ENCODE measurements at places on chromosomes 6 and 20.

DNA sequence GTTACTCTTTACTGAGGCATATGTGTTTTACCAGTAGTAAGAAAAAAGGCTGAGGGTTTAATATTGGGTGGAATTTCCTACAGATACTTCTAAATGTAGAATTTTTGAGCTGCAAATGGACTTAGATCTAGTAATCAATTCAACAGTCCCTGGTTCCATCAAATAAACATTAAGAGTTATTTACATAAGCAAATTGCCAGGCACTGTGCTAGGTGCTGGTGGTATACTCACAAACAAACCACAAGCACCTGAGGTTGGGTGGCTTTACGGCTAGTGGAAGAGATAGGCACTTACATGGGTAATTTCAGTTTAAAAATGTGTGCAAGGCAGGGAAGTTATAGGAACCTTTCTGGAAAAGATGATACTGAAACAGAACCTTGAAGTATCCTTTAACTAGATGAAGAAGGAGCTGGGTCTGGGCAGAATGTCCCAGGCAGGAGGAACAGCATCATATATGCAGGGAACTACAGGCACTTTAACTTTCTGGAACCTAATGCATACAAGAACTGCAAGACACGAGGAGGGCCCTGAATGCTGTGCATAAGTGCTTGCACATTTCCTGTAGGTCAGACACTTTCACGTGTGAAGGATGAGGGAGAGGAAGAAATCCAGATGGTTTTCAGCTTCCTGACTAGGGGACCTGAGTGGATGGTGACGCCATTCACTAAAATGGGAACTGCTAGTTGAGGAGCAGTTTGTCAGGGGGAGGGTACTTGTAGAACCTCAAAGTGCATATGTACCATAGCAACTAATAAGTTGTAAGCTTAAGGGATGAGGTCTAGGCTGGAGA lies 4.5 kb downstream of the CCN6 start:
- no peak for DNase-seq

DNA sequence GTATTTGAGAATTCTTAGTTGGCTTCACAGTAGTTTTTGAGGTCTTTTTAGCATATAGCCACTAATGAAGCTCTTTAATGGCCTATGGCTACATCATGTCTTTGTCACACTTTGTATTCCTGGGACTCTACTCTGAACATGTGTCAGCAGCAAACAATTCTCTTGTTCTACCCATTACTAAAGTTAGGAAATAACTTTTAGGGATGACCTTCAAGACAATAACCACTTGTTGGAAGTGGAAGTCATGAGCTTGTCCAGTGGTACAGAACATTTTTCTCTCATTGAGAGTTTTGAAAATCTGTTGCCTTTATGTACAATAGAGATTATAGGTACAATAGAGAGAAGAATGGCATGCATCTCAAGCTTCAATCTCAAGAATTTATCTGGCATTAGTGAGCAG lies 571.6 kb upstream of the JAG1 start:
- DNase-seq, result no peak

GRCh38 chr20:31543966-31544598 lies 29.8 kb downstream of the HM13 start:
- DNase-seq, result no peak

- no peak for DNase-seq
Measured at GRCh38 chr6:36928547-36928918, 26.0 kb upstream of the PI16 start.

DNA sequence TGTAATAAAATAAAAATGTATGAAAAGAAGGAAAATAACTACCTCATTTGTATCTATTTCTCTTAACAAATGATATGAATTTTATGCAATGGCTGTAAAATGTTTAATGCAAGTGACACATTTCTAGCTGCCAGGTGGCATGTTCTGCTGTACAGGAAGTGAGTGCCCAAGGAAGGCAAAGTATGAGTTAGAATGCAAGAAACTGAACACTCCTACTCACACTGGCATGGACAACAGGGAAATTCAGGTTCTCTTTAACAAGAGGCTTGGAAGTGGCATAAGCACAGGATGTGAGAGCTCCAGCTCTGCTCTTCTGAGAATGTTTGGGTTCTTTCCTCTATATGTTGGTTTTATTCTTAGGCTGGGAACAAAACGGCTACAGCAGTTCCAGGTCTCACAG lies 20.4 kb upstream of the LAMA4 start:
- DNase-seq, result no peak

- DNase-seq, result no peak
Measured at GRCh38 chr6:6516666-6517458, 71.7 kb upstream of the LY86 start.

DNA sequence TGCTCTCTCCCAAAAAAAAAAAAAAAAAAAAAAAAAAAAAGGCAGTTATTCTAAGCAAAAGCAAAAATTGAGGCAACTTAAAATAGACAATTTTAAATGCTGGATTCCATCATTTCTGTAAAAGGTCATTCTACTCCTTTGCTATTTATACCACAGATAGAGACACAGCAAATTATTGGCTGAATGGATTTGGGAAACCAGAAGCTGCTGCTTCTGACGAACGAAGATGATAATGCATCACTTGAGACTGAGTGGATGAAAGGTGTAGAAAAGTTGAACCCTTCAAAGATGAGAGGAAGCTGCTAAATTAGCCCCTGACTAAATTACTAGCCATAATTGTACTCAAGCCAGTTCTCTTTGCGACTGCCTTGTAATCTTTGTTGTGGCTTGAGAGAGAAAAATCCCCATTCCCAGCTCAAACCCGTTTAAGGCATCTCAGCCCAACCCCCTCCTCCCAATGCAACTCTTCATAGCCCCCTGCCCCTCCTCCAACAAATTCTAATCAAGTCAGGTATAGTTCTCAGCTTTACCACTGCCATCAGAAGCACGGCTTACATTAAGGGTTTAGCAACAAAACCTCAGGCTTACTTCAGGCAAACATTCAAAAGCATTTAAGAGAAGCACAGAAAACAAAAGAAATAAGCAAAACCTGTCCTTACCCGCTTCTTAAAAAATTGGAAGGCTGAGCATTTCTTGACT lies 1.0 kb downstream of the SGK1 start:
- no peak for DNase-seq

DNA sequence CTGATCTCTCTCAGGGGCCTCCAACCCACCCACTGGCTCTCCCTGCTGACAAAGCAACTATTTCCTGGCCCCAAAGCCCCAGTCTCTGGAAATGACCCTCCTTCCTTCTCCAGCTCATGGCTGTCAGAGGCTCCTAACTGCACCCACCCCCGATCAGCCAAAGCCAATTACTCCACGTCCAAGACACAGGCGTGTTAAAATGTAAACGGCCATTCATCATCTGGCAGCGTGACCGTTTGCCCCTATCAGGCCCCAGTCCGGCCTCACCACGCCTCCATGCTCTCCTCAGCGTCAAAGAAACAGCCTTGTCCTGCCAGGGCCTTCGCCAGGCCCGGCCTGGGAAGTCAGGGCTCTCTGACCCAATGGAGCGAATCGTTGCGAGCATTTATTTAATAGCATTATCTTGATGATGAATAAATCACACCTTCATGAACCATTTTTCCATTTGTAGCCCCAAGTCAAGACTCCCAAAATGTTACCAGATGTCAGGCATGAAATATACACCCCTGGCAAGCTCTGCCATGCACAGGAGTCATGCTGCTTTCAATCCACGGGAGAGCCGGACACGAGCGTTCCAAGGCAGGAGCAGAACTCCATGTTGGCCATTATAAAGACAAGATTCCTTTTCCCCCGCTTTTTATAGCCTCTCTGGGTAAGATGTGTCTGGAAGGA lies 17.7 kb downstream of the RIPOR3 start:
- DNase-seq, result no peak

DNA sequence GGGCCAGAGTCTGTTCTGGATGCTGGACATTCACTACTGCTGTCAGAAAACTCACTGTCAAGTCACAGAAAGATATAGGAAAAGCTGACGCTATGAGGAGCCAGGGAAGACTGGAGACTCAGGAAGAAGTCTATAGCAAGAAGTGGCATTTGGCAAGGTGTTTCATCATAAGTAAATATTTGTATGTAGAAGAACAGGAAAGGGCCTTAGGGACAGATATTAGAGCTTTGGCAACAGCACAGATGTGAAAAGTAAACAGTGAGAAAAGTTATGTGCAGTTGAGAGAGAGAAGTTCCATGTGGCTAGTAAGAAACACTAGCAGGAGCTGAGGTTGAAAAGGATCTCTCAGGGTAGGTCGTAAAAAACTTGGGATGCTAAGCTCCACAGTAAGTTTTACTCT lies 868.9 kb downstream of the PHF3 start:
- no peak for DNase-seq

GRCh38 chr20:23625236-23625964 lies 12.4 kb downstream of the CST3 start:
- DNase-seq, result no peak

GRCh38 chr6:19035461-19036195 lies 648.5 kb downstream of the RNF144B start:
- no peak for DNase-seq

- no peak for DNase-seq
Measured at GRCh38 chr6:131948692-131949619, 2.2 kb downstream of the CCN2 start.

- DNase-seq, result peak; percentile 82
Measured at GRCh38 chr6:150600301-150601017, 774 bp downstream of the PLEKHG1 start.

DNA sequence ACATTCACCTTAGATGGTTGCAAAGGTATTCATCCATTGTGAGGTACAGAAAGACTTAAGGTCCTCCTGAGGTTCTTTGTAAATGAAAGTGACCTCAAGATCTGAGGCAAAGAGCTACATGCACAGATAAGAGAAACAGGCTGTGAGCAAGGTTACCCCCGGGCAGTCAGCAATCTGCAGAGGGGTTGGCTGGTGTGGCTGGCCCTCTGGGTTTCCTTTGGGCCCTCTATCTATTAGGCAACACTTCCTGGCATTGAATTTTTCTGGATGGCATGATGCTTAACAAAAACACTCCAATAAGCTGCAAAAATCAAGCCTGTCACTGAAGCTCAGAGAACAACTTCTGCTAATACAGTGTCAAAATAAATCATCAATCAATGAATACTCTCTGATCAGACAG lies 48.9 kb upstream of the RALGAPA2 start:
- no peak for DNase-seq

GRCh38 chr6:19440531-19440930 lies 396.6 kb upstream of the ID4 start:
- DNase-seq, result no peak

GRCh38 chr6:168217880-168218537 lies 101.6 kb downstream of the DACT2 start:
- no peak for DNase-seq

- no peak for DNase-seq
Measured at GRCh38 chr20:2918096-2919049, 45.1 kb downstream of the PTPRA start.

DNA sequence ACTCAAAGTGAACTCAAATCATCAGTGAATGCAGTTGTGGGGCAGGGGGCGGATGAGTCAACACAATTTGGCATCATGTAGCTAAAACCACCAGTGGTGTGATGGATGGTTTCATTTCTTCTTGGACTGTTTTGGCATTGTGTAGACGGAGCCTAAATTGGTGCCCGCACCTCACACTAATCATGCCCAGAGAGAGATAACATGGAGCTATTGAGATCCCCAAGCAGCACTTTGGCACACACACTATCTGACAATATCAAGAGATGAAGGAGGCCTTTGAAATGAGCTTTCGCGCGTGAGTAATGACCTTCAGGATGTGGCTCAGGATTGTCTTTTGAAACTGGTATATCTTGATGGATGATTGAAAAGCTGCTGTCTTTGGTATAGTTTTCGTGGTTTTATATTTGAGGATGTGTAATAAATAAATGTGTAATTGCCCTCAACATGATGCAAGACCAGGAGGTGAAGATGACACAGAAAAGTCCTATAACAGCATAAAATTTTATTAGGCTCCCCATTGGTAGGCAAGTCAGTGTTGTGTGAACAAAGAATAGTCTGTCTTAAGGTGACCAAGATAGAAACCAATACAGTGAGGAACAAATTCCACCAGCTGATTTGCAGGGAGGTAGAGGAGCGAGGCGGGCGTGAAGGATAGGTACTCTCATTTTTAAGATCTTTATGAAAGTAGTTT lies 174.2 kb downstream of the TSHZ2 start:
- no peak for DNase-seq

GRCh38 chr6:80460257-80460865 lies 353.9 kb downstream of the BCKDHB start:
- DNase-seq, result no peak

DNA sequence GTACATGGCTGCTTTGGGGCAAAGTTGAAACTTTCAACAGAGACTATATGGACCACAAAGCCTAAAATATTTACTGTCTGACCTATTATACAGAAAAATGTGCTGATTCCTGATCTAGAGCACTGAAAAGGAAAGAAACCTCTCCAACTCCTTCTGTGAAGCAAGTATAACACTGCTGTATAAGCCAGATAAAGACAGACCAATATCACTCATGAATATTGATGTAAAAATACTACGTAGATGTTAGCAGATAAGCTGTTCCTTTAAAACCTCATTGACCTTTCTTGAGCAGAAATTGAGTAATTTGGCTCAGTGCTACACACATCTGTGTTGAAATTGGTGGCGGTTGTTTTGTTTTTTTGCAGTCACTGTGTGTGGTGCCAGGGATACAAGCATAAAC lies 69.9 kb upstream of the HDAC2 start:
- no peak for DNase-seq

- no peak for DNase-seq
Measured at GRCh38 chr20:43725666-43726065, 1.1 kb downstream of the GTSF1L start.

DNA sequence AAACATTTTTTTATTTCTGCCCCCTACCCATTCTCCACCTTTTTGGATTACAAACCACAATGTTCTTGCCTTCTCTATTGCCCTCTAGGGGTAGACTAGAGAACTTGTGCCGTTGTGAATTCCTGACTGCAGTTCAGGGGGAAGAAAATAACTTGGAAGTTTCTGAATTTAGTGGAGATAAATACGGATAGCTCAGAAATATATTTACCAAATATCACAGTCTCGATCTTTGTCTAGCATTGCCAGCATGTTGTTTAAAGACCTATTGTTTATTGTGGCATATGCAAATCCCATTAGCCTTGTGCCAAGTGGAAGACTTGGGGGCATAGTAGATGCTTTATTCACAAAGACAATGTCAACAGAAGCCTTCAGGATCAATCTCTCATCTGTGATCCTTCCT lies 154.1 kb upstream of the MMS22L start:
- no peak for DNase-seq

DNA sequence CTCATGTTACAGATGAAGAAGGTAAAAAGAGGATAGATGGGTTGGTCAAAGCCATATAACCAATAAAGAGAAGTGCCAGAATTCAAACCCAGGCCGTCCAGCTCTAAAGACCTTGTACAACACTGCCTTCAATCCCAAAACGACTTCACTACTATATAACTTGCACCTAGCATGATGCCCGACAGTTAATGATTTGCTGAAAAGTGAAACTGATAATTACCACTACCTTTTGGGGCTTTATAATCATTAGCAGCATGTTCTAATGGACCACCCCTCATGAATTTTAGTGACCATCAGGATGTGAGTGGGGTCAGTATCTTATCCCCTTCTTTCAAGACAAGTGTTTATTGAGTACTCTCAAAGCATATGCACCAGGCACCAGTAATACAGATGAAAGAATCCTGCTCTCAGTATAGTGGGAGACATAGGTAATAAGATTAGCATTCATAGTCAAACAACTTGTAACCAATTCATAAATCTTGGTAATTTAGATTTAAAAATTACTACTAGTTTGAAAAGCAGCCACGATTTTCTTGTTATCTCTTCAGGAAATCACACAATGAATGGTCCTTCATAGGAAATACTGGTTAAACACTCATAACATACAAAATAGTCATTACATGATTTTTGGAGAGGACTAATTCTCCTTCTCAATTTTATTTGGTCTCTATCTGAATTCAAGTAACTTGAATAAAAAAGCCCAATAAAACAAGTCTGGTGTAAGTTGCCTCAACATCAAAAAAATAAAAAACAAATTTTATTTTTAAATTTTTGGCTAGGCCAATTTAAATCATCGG lies 98.0 kb downstream of the EPB41L2 start:
- no peak for DNase-seq
